ENCODE measurements at places on chromosomes 3 and 15.
A peak's percentile ranks its signal among the peaks of the same experiment; 100 is the strongest.

DNA sequence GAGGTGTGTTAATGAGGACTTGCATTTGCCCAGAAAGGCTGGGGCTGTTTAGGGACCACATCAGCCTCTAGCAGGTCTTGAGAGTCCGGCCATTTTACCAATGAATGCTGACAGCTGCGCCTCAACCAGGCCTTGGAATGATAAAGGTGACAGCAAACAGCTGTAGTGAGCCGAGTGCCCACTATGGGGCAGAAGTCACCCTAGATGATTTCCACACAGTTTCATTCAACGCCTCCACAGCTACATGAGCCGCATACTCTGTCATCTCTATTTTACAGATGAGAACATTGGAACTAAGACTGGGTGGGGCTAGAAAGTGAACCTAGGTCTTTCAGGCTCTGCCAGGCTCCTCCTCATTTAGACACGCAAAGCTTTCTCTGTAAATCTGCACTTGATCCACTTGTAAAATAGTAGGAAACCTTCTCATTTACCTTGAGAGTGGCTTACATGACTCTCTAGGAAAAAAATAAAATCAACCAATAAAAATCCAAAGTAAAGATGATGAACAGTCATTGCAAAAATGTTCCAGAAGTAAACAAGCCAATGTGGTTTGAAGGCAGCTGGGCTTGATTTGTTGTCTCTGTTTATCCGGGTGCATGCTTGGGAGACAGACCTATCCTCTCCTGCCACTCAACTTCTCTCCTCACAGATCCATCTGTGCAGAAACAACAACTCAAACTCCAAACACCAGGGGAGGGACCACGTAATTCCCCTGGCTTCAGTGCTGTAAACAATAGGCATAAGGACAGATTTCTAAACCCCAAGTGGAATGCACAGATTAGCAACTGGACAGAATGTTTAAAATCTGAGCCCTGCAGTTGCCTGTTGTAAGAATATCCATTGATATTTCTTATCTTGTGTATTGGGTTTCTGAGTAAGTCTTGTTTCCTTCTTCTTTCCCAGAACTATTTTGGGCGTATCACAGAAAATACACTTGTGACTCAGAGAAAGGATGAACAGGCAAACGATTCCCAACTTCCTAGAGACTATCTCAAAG lies 31.5 kb upstream of the LDHAL6B start:
- peak; percentile 50 for DNase-seq

- peak; percentile 60 for DNase-seq
Observed at GRCh38 chr15:31236184-31237042, 90.2 kb upstream of the KLF13 start.

DNA sequence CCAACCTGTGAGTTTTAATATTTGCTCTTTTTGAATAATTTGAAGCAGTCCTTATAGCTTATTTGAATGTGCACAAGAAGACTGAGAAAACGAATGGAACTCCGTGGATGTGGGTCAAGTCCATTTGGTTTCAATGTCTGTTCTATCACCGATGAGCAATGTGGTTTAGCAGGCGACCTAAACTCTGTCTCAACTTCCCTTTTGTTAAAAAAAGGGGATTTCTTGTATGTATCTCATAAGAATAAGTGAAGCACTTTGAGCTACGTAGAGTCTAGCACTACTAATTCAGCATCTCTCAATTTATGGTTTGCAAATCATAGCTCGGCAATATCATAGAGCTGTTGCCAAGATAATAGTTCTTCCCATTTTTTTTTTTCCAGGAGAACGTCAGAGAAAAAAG lies 4.6 kb upstream of the SKIL start:
- no peak for DNase-seq

GRCh38 chr15:85073556-85074194 lies 92.0 kb downstream of the PDE8A start:
- DNase-seq: no peak

DNA sequence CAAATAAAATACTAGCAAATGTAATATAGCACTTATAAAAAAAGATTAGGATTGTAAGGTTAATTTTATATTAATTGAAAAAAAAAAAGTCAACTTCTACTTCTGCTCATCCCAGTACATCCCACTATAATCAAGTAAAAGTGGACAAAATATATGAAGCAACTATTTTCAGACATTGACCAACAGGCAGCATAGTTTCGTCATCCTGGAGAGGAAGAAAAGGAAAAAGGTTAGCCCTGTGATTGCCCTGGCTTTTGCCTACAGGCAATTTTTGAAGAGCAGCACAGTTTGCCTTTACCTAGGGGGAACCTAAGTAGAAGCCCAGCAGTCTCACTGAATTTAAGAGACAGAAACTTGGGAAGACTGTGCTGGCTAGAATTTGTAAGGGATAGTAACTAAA lies 52.2 kb upstream of the ACTC1 start:
- no peak for DNase-seq

- DNase-seq: peak; percentile 63
Observed at GRCh38 chr15:23038726-23039142, 635 bp downstream of the TUBGCP5 start.

DNA sequence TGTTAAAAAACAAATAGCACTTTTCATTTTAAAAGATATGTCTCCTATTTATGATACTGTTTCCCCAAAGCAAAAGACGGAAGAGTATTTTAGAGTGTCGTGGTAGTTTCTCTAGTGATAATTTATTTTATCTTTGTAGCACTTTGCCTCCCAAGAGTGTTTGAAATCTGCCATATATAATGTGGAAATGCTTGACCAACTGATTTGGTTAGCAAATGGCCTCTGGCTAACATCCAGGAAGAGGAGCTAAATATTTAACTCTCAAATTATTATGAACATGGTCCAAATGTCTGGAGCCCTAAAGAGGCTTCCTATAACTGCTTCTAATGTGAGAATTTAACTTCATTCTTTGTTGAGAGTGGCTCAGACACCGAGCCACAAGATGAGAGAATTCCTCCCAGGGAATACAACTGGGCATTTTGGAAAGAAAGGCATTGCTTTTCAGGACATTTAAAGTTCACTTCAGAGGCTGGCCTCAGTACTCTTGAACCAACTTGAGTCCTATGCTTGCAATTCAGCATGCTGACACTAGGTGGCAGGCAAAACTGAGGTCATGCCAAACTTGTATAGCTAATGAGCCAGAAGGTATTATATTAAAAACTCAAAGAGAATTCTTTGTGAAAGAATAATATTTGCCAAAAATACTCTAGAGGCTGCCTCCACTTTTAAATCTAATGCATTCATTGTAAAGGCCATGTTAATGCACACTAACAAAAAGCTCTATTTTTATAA lies 104.5 kb downstream of the RARB start:
- no peak for DNase-seq

DNA sequence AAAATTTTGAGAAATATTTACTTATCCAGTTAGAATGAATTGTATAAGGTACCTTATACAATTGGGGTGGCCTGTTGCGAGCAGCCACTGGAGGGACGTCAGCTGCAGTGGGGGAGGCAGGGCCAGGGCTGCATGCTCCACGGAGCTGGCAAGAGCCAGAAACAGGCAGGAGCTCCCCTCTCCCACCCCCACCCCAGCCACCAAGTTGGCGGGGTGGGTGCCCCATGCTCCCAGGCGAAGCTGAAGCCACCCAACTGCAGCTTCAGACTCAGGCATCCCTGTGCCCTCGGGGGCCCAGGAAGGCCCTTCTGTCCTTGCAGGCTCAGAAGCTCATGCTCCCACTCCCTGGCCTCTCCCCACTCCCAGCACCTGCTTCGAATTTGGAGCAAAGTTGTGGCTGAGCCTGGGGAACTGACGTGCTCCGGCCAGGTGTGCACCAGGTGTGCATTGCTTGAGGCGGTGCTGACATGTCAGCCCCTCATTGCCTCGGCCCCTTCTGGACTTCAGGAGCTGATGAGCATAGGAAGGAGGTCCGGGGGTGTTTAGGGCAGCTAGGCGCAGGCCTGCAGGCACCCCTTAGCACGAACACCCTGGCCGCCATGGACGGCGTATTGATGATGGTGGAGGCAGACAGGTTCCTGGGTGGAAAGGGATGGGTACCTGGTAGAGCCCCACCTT lies 743.8 kb upstream of the GBE1 start:
- no peak for DNase-seq

- DNase-seq: no peak
Observed at GRCh38 chr3:61877359-61878138, 316.2 kb downstream of the PTPRG start.

- DNase-seq: no peak
Observed at GRCh38 chr3:33957176-33957575, 158.7 kb downstream of the PDCD6IP start.

GRCh38 chr15:96122077-96123027 lies 208.1 kb upstream of the NR2F2 start:
- DNase-seq: no peak

DNA sequence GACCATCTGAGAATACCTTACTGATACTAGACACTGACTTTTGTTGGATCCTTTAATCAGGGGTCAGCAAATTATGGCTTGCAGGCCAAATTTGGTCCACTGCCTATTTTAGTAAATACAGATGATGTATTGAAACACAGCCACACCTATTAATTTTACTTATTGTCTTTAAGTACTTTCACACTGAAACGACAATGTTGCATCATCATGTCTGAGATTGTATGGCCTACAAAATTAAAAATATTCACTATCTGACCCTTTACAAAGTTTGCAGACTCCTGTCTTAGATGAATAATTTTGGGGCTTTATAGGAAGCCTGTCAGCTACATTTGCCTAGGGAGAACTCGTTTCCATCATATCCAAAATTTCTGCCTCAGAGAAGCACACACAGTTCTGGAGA lies 503.2 kb upstream of the TGFBR2 start:
- no peak for DNase-seq

GRCh38 chr3:177106184-177106583 lies 91.1 kb downstream of the TBL1XR1 start:
- no peak for DNase-seq

DNA sequence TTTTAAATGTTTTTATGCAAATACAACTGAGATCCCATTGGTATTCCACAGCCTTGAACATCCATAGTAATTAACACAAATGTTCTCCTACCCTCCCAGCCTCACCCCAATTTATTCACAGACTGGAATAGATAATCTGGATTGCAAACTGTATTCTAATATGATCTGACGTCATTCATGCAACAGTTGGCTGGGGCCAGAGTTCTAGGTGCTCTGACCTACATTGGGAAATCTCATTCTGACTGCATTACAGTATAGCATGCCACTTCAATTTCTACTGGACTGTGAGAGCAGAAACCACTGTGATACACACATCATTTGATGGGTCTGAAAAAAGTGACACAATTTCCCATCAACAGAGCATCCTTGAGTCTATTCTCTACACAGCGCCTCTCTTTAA lies 403.1 kb downstream of the MAGI1 start:
- DNase-seq: no peak

DNA sequence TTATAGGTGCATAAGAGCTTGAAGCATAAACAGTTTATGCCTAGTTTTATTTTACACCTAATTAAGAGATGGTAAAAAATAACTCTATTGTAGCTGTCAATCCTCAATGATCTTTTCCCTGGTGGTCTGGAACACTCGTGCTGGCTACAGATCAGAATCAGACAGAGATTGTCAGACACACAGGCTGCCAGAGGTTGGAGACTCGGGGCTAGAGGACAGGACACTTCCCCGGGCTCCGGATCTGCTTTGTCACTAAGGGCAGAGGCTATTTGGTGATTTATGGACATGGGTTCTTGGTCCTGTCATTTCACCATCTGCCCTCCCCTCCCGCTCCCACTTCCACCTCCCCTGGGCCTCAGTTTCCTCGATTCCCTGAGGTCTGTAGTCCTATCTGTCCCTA lies 16.5 kb upstream of the FAM174B start:
- peak; percentile 51 for DNase-seq

DNA sequence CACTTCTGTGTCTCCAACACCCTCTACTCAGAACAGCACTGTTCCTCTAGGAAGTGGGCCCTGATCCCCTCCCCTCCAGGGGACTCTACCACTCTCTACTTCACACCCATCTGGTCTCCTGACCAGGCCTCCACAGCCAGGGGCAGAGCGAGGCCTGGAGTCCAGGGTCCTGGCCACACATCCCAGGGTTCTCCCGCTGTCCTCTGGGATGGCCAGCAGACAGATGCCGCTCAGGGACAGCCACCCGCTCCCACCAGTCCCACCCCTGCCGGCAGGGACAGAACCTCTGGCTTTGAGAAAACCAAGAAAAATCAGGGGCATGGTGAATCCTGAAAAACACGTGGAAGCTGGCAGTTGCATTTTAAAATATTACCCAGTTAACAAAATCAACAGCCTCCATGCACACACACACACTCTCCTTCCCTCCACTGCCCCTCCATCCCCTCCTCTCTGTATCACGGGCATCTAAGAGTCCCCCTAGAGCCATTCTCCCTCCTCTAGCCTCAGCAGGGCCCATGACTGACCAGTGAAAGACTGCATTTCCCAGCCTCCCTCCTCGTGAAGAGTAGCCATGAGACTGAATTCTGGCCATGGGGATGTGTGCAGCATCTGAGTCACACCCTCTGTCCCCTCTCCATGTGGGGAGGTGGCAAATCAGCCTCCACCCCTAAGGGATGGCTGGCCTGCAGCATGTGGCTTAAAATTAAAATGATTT lies 32.1 kb upstream of the IQSEC1 start:
- DNase-seq: no peak

- peak; percentile 24 for DNase-seq
Observed at GRCh38 chr3:180804916-180805315, 107.6 kb upstream of the FXR1 start.

- DNase-seq: no peak
Observed at GRCh38 chr15:74364936-74365597, 2.4 kb downstream of the CYP11A1 start.

GRCh38 chr15:59119625-59120024 lies 14.7 kb downstream of the CCNB2 start:
- no peak for DNase-seq

- DNase-seq: no peak
Observed at GRCh38 chr3:71562938-71563337, 20.6 kb downstream of the FOXP1 start.

- no peak for DNase-seq
Observed at GRCh38 chr3:100207886-100208285, 52.9 kb upstream of the TBC1D23 start.

DNA sequence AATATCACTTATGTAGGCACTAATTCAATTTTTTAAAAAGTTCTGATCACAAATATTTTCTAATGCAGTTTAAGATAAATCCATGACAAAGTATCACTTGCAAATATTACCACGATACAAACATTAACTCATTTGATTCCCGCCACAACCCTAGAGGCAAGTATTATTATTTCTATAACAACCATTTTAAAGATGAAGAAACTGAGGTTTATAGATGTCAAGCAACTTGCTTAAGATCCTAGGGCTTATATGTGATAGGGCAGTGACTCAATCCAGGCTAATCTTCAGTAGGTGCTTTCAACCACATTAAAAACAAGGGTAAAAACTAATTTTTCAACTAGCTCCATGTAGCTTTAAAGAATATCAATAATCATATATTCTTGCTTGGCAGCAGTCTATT lies 1.7 kb downstream of the DYNC1LI1 start:
- DNase-seq: no peak

GRCh38 chr3:193731656-193732055 lies 138.6 kb downstream of the OPA1 start:
- DNase-seq: no peak
